ENCODE measurements at places on chromosomes 7 and 10.

DNA sequence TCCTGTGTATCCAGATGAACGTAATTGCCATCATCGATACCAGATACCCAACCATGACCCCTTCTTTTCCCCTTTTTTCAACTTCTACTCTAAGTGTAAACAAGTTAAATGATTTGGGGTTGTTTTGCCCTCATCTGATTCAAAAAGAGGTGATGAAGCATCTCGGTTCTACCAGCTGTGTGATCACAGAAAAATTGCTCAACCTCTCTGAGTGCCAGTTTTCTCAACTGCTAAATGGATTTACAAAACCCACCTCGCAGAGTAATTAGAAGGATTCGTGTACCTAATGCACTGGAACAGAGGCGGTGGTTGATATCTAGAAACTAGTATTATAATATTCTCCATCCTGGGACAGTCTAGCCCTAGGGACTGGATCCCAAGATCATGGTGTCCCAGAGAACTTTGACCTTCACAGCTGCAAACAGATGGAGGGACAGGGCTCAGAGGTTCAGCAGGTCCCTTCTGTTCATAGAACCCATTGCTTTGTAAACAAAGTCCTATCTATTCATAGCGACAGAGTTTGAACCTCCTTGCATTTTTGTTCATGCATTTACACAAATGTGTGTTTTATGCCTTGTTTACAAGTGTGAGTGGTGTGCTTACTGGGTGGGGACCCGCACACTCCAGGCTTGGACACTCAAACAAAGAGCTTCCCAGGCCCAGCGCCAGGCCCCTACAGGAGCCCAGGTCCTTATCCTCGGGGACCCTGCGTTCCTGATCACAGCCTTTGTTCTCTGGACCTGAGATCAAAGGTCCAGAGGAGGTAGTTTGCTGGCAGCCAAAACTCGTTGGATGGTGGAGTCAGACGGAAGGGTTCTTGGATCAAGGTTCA, 46.4 kb downstream of the CALML3 start:
- DNase-seq = no peak

GRCh38 chr10:78686444-78687060, 382.2 kb upstream of the ZMIZ1 start:
- no peak for DNase-seq

GRCh38 chr7:158110661-158111048, 477.0 kb downstream of the PTPRN2 start:
- no peak for DNase-seq

- no peak for DNase-seq
Observed at GRCh38 chr7:158120316-158120715, 467.3 kb downstream of the PTPRN2 start.

DNA sequence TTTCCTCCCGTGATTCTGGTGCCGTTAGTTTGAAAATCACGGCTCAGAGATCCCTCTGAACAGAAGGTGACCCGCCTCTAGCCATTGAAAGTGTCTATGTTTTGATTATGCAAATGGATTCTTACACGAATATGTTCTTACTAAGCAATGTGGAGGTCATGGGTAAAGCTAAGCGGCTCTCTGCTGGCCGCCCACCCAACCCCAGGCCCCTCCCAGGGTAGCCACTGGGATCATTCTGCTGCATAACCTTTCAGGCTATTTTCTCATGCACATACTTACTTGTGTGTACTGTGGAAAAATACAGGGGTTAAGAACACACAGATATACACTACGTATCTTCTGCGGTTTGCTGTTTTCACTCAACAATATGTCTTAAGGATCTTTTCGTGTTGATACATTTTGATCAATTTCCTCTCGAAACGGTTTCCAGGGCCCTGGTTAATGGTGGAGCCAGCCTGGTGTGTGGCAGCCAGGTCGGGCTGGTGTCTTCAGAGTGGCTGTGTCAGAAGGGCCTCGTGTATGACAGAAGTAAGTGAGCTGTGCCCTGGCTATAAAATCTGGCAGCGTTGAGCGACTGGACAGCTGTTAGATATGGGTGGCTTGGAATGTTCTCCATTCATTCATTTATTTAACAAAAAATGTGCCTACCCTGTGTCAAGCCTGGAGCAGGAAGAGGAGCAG, 29.9 kb downstream of the ZNF783 start:
- no peak for DNase-seq

DNA sequence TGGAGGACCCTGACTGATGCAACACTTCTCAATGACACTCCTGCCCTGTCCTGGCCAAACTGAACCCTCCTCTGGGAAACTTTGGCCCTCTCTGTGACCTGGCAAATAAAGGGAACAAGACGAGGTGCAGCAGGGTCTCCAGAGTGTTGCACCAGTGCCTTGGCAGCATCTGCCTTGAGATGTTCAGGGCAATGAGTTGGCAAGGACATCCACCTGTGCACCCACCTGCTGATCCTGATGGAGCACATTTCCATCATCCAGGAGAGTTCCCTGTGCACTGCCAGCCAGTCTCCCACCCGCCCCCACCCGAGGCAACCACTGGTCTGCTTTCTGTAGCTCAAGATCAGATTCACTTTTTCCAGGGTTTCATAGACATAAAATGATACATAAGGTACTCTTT, 407.4 kb downstream of the GRID1 start:
- DNase-seq = no peak

- no peak for DNase-seq
Observed at GRCh38 chr10:34830217-34830822, 15.2 kb upstream of the PARD3 start.

GRCh38 chr10:97053276-97053675, 132.5 kb downstream of the SLIT1 start:
- no peak for DNase-seq

DNA sequence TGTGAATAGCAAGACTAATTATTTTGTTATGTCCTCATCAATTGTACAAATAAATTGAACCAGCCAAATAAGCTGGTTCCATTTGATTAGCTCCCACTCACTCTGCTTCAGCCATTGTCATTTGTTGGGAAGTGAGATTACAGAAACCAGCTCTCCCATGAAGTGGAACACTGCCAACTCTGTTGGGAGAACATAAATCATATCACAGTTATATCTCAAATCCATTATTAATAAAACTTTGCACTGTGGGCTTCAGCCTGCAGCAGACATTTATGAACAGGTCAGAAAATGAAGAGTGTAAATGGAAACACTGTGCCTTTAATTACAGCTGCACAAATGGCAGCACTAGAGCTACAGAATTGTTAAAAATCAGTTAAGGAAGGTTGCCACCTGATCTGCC, 46.7 kb upstream of the TEX47 start:
- no peak for DNase-seq

DNA sequence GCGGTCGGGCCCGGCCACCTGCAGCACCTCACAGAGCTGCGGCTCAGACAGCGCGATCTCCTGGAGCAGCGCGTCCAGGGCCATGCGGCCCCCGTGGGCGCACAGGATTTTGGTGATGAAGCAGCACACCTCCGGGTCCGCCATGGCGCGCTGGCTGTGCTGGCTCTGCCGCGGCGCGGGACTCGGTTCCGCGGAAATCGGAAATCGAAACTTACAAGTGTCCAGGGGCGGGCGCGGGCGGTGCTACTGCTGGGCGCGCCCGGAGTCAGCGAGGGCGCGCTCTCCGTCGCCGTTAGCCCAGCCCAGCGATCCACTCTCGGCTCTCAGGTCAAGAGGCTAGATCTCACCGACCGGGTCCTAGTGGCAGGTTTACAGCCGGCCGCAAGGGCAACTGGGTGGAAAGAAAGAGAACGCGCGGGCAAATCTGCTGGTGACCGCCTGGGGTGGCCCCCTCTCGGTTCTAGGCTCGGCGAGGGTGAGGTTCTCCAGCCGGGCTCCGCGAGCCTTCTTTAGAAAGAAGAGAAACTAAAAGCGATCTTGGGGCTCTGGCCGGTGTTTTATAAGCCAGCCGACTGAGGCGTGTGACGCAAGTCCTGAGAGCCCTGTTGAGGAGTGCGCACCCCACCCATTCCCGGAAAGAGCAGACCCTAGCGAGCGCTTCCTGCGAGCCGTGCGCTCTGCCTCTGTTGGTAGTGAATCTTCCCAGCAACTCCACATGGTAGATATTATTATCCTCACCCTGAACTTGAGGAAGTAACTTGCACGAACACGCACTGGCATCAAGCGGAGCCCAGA, at the start of gene ZC3HAV1:
TSS of gene ZC3HAV1 (minus strand) at position 533 of the 795 bp plus-strand sequence. CDS start at position 144, 389 bp downstream.
- peak; percentile 82 for DNase-seq

GRCh38 chr10:47331491-47331890, 9.2 kb downstream of the GDF2 start:
- DNase-seq = no peak
